ENCODE measurements at places on chromosomes 3 and 15. TPM values are rescaled to one million over a fixed set of nuclear protein-coding genes. Genes with fewer than 3 reads are reported as not detected.

DNA sequence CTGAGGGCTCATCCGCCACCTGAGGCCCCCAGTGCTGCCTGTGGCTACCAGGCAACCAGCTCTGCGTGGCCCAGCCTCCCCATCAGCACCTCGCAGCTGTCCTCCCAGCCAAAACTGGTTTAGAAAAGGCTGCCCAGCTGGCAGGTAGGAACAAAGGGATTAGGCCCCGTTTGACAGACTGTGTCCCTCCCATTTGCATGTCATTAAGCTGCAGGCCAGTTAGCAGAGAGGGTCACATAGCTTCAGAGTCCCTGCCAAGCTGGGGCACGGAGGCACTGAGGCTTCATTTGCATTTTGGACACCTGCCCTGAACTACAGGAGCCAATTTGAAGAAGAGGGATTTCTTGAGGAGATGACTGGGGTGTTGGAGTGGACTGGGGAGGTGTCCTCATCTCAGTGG is 177.9 kb downstream of the TLE3 start:
- no peaks in the 10 kb centered on the region for H3K36me3 ChIP-seq
- no peak for DNase-seq
- peaks cover 4% of the 10 kb centered on the region for H3K4me1 ChIP-seq
- H3K4me3 ChIP-seq, result no peak overlapping the region

DNA sequence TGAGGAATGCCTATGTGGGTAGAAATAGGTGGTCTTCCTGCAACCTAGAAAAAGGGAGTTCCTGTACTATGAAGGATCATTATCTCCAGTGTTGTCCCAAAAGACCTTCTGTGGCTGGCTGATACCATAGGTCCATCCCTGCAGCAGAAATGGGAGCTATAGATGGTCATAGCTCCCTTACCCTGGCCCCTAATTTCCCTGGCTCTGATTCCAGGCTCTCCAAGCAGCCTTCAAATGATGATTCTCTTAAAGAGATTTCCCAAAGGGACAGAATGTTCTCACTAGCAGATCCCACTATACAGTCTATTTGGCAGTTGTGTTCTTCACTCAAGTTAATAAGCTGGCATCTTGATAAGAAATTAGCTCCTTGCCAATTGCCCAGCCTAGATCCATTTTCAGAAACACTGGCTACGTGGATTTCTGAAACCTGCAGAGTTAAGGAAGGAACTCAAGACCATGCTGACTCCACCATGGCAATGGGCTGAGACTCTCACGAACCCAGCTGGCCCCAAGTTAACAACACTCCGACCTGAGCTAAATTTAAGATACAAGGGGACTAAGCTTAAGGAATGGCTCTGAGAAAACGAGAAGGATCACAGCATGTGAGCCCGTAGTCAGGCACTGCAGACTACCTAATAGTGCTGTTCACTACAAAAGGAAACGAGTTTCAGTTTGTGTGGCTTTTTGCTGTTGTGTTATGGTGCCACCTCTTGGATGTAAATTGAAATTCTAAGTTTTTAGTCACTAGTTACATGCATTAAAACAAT is 11.4 kb downstream of the C15orf40 start:
- H3K4me1 ChIP-seq, result peaks cover 5% of the 10 kb centered on the region
- H3K4me3 ChIP-seq, result peak overlapping the region; percentile 66
- no peak overlapping the region for H3K27ac ChIP-seq
- no peaks in the 10 kb centered on the region for H3K27me3 ChIP-seq

- H3K4me3 ChIP-seq, result no peak overlapping the region
- H3K27me3 ChIP-seq, result no peaks in the 10 kb centered on the region
- H3K36me3 ChIP-seq, result peaks cover 80% of the 10 kb centered on the region
- DNase-seq, result no peak
- H3K4me1 ChIP-seq, result no peaks in the 10 kb centered on the region
These were observed 34.4 kb downstream of the TNK2 start for GRCh38 chr3:195873971-195874370.

DNA sequence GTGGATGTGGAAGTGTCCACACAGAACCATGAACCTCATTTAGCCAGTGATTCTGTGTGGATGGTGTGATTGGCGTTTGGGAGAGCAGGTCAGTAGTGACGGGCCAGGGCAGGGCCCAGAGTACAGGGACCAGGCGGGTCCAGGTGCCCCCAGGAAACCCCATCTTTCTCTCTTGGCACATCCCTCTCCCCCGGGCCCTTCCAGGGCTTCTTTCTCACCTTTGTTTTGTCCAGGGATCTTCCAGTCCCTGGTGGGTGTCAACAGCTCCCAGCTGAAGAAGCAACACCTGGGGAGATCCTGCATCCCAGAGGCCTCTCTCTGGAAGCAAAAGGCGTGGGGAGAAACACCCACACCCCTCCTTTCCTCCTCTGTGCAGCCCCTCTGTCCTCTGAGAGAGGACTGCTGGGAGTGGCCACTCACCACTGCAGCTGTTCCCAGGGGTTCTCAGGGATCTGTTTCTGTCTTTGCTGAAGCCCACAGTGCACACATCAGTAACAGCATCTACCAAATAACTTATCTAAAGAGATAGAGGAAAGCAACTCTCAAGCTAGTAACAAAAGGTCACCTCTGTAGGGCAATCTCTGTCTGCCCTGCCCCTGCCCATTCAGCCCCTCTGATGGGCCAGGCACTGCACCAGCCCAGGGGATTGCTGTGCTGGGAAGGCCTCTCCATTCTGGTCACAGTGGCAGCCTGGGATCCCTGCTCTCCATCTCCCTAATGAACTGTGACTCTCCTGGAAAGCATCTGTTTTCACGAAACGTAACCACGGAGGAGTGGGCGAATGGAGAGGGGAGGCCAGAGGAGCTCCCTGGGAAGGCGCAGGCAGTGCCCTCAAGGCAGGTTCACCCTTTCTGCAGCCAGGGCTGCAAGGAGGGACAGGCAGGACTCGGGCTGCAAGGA is 98.3 kb upstream of the ALDH1A3 start:
- no peak overlapping the region for H3K4me3 ChIP-seq
- no peaks in the 10 kb centered on the region for H3K4me1 ChIP-seq
- no peaks in the 10 kb centered on the region for H3K27me3 ChIP-seq
- H3K36me3 ChIP-seq, result no peaks in the 10 kb centered on the region
- no peak for DNase-seq

DNA sequence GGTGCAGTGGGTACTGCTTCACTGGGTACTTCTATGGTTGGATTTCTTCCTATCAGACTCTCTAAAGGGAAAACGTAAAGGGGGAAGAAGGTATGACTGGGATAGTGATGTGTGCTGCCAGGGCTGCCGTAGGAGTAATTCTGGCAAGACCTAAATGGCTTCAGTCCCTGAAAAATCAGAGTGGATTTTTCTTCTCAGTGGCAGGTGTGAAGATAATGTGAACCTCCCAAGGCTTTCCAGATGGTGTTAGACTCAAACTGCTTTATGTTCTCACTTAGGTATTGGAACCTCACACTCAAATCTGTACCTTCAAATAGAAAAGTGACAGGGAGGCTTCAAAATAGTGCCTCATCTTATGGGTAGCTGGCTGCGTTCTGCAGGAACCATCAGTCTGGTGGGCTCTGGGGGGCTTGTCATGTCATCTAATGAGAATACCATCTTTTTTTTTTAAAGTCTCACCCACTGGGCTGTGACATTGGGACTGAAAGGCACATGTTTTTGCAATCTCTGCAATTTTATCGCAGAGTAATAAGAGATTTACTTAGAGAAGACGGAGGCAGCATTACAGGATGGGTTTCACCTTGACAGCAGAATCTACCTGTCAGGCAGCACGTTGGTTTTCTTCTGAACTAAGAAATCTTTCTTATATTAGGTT is 28.5 kb downstream of the MINDY4B start:
- H3K4me1 ChIP-seq, result peaks cover 23% of the 10 kb centered on the region
- H3K4me3 ChIP-seq, result no peak overlapping the region
- H3K36me3 ChIP-seq, result no peaks in the 10 kb centered on the region
- no peak overlapping the region for H3K27ac ChIP-seq
- DNase-seq, result no peak

- H3K4me3 ChIP-seq, result no peak overlapping the region
- H3K27ac ChIP-seq, result no peak overlapping the region
- DNase-seq, result no peak
- peaks cover 33% of the 10 kb centered on the region for H3K36me3 ChIP-seq
- H3K27me3 ChIP-seq, result no peaks in the 10 kb centered on the region
These were observed 156.2 kb downstream of the DNAJB8 start for GRCh38 chr3:128310286-128311058.

GRCh38 chr3:85142626-85143025 is 183.8 kb downstream of the CADM2 start:
- H3K4me1 ChIP-seq, result no peaks in the 10 kb centered on the region
- H3K27ac ChIP-seq, result no peak overlapping the region
- H3K27me3 ChIP-seq, result no peaks in the 10 kb centered on the region
- no peak overlapping the region for H3K4me3 ChIP-seq
- DNase-seq, result no peak

DNA sequence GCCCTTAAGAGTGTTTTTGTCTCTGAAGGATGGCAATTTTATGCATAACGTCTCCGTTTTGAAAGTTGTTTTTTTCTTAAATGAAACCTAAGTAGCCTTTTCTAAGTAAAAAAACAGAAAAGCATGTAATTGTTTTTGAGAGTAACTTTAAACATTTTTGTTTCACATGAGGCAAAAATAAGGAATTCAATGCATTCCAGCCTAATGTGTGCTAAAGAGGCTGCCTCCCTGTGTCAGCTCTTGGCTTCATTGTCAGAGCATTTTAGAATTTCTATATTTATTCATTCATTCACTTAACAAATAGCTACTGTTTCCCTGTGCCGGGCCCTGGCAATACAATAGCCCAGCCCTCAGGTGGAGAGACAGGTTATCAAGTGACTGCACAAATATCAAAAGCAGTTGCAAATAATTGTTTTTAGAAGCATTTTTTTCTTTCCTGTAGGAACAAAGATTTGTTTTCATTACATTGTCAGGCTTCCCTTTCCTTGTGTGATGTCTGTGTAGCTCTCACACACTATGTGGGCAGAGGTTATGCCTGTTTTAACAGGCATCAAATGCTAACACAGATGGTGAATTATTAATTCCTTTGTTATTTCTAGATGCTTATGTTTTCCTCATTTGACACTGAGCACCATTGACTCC is 81.9 kb downstream of the CCK start:
- peaks cover 31% of the 10 kb centered on the region for H3K36me3 ChIP-seq
- H3K27me3 ChIP-seq, result no peaks in the 10 kb centered on the region
- no peak overlapping the region for H3K4me3 ChIP-seq
- H3K27ac ChIP-seq, result no peak overlapping the region
- DNase-seq, result no peak

- H3K4me3 ChIP-seq, result no peak overlapping the region
- peaks cover 14% of the 10 kb centered on the region for H3K27me3 ChIP-seq
- no peaks in the 10 kb centered on the region for H3K36me3 ChIP-seq
These were observed 22.1 kb upstream of the NEO1 start for GRCh38 chr15:73030122-73030679.

- H3K36me3 ChIP-seq, result no peaks in the 10 kb centered on the region
- H3K27me3 ChIP-seq, result no peaks in the 10 kb centered on the region
- no peak overlapping the region for H3K4me3 ChIP-seq
- H3K4me1 ChIP-seq, result peaks cover 11% of the 10 kb centered on the region
These were observed 163.9 kb upstream of the SMAD3 start for GRCh38 chr15:66901336-66902100.

GRCh38 chr15:57873564-57874209 is 167.2 kb downstream of the POLR2M start:
- no peaks in the 10 kb centered on the region for H3K4me1 ChIP-seq
- H3K36me3 ChIP-seq, result no peaks in the 10 kb centered on the region
- no peak overlapping the region for H3K4me3 ChIP-seq

DNA sequence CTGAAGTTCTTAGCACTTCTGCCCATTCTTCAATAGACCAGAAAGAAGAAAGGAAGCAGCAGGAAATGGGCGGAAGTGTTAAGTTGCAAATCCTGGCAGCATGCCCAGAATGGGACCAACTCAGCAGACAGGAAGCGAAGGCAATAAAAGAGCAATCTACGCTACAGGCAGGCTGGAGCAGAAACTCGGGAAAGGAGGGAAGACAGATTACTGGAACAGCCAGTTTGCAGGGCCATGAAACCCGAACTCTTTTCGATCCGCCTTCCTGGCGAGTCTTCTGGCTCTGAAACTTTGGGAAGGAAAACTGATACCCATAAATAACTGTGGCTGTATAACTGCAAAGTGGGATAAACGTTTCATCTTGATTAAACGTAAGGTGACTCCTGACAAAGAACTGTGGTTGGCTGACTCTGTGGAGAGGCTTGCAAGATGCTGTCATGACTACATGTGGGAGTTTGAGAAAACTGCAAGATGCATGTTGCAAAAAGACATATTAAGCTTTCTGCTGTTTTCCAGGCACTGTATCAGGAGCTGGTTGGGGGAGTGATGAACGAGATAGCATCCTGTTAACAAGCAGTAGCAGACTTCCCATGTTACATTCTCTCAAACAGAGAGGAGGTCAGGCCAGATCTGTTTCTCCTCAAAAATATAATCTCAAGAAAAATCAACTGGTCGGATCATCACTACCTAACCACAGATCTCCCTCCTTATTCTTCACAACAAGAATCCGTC is 67.8 kb downstream of the FMN1 start:
- no peak overlapping the region for H3K4me3 ChIP-seq
- H3K4me1 ChIP-seq, result peaks cover 19% of the 10 kb centered on the region
- no peak overlapping the region for H3K27ac ChIP-seq
- no peaks in the 10 kb centered on the region for H3K36me3 ChIP-seq

DNA sequence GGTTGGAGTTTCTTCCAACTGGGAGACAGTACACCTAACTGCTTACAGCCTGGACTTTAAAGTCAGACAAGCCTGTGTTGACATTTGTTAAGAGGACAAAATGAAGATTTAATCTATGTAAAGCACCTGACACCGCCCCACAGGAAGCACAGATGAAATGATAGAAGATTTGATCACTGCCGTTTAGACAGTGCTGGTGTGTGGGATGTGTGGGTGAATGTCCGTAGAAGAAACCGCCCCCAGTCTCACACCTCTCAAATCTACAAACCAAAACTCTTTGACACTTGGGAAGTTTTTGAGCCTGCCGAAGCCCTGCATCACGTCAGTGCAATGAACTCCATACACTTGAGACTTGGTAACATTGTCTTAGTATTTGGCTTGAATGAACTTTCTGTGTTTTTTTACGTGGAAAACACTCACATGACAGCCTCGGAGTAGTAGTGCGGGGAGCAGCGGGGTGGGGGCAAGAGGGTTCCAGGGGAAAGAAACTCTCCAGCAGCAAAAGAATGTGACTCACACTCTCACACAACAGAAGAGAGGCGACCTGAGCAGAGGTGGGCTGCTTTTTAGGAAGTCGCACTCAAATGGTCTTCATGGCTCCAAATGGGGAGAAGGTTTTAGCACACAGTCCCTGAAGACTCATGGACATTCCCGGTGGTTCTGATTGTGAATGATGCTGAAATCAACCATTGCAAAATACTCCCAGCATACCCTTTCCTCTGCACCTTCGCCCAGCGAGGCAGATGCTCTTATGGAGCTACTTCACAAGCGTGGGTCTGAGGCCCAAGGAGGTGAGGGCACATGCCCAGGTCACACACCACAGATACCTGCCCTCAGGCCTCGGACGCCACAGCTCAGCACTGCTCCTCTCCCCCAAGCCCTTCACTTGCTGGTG is 79.2 kb downstream of the SRGAP3 start:
- H3K27me3 ChIP-seq, result no peaks in the 10 kb centered on the region
- no peak overlapping the region for H3K27ac ChIP-seq
- peaks cover 20% of the 10 kb centered on the region for H3K4me1 ChIP-seq
- no peaks in the 10 kb centered on the region for H3K36me3 ChIP-seq
- DNase-seq, result no peak

The STRC gene
- 0.24 TPM for polyA plus RNA-seq

The RYK gene
- 5.0 TPM for polyA plus RNA-seq

The GBE1 gene
- polyA plus RNA-seq, result 19.1 TPM

The HTR3D gene
- polyA plus RNA-seq, result not detected

The EBLN2 gene
- 0.27 TPM for polyA plus RNA-seq

The GOLGA6A gene
- polyA plus RNA-seq, result not detected
